Stimulated activated CD8-positive, alpha-beta memory T cell treated with anti-CD3 and anti-CD28 coated beads, Interleukin-4, amount 100 ng/mL, for 1 hour (primary cell): ENCODE measurements at places on chromosomes 13 and 19.

DNA sequence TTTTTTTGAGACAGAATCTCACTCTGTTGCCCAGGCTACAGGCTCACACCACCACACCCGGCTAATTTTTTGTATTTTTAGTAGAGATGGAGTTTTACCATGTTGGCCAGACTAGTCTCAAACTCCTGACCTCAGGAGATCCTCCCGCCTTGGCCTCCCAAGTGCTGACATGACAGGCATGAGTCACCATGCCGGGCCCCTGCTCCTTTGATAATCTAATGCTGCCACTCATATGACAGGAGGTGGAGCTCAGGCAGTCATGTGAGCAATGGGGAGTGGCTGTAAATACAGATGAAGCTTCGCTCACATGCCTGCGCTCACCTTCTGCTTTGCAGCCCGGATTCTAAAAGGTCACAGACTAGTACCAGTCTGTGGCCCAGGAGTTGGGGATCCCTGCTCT, 25.1 kb downstream of the ARHGEF18 start:
- DNase-seq: no peak

GRCh38 chr13:41488124-41488523, 30.8 kb downstream of the RGCC start:
- no peak for DNase-seq

GRCh38 chr13:36858290-36858689, 39.3 kb downstream of the RFXAP start:
- DNase-seq: no peak

GRCh38 chr19:3357992-3358688, 8.2 kb upstream of the NFIC start:
- no peak for DNase-seq

- no peak for DNase-seq
Observed at GRCh38 chr13:95754069-95754468, 77.1 kb downstream of the DNAJC3 start.

- no peak for DNase-seq
Observed at GRCh38 chr13:39415008-39415802, 187.8 kb downstream of the LHFPL6 start.

DNA sequence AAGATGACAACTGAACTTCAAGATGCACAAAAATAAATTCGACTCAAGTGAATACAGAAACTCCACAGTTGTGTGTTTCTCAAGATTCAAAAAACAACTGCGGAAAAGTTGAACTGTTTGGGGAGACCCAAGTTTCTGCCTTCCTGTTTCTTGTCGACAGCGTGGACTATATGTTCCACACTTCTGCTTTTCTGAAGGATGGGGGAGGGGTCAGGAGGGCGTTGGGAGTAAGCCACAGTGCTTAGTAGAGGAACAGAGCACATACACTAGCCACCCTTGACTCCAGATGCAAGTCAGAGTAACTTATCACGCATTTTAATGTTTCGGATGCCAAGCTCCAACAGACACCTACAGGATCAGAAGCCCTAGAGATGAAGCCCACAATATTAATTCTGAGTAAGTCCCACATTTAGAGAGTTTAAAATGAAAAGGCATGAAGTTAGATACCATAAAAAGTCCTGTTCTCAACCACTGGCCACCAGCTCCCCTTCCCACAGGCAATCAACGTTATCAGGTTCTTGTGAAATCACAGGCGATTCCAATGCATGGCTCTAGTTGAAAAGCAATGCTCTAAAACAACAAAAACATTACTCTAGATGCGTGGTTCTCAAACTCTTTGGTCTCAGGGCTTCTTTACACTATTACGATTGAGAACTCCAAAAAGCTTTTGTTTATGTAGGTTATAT, 4.2 kb downstream of the TUBGCP3 start:
- no peak for DNase-seq

DNA sequence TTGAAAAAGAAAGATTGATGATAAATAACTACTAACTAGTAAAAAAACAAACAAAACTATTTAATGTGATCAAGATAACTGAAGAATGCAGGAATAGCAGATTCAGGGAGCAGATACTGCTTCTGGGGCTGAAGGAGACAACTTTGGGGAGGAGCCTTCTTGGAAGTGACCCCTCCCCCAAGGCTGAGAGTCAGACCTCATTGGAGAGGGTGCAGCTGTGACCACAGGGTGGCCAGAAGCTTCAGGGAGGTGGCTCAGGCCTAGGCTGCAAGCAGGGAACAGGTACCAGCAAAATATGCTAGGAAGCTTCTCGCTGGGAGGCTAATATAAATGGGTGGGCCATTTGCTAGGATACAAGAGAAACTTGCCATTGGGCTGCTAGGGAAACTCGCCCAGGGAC, 149.9 kb downstream of the MYO16 start:
- no peak for DNase-seq

GRCh38 chr13:43830497-43830881, 43.7 kb upstream of the ENOX1 start:
- DNase-seq: no peak
